Left lung (tissue), 14 donors: ENCODE measurements at places on chromosomes 1 and 21. TPM values are rescaled to one million over a fixed set of nuclear protein-coding genes. Genes with fewer than 3 reads are reported as not detected.

C4BPB gene
- total RNA-seq = 6.4 TPM

PTPRF gene
- total RNA-seq = 279 TPM

OR2M4 gene
- total RNA-seq = not detected

CLCNKB gene
- total RNA-seq = not detected

AMY2B gene
- 14.5 TPM for total RNA-seq

RAB3B gene
- 0.05 TPM for total RNA-seq

GFI1 gene
- total RNA-seq = 2.0 TPM

MPZ gene
- 2.0 TPM for total RNA-seq

FCER1G gene
- total RNA-seq = 329 TPM

AXDND1 gene
- 0.58 TPM for total RNA-seq

TRIM45 gene
- 2.6 TPM for total RNA-seq

NECTIN4 gene
- 9.6 TPM for total RNA-seq

RGS4 gene
- 11.8 TPM for total RNA-seq

HSD3B1 gene
- total RNA-seq = not detected

TEX50 gene
- not detected for total RNA-seq

PAQR6 gene
- 2.0 TPM for total RNA-seq

BEST4 gene
- 0.23 TPM for total RNA-seq

AMY2A gene
- total RNA-seq = not detected

BCAR3 gene
- total RNA-seq = 18.7 TPM

SMIM11 gene
- total RNA-seq = 5.7 TPM

OXCT2 gene
- total RNA-seq = 0.55 TPM
